Gastrocnemius medialis (tissue), 4 donors: ENCODE measurements at places on chromosomes 5 and 9. TPM values are rescaled to one million over a fixed set of nuclear protein-coding genes. Genes with fewer than 3 reads are reported as not detected.

GRCh38 chr5:76591366-76591765 is 31.8 kb downstream of the F2RL2 start:
- DNase-seq, result no peak

- DNase-seq, result peak; percentile 53
Measured at GRCh38 chr5:6729386-6730310, 16.4 kb downstream of the TENT4A start.

Gene LMNB1
- total RNA-seq, result 4.1 TPM

DNA sequence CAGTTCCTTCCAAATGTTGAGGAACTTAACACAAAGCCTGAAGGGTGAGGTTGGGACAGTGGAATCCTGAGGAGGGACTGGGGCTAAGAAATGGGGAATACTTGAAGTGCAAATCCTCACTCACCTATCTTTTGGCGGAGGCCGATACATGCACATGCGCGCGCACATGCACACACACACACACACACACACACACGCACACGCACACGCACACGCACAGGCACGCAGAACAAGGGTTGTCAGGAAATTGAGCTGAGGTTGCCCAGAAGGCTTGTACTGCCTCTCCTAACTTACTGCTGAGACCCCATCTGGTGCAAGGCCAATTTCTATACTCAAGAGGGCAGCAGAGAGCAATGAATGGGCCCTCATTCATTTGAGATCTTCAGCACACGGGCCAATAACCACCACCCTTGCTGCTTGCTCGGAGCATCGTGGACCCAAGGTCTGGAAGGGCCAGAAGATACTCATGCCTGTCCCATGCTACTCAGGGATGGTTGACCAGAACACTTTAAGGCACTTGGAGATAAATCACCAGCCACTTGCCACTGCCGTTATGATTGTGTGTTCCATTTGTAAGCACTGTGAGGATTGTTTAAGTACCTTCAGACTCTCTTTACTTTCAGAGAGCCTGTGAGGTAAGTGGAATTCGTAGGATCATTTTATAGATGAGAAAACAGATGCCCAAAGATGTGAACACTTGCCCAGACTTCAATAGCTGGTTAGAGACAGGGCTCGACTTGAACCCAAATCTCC is 21.5 kb downstream of the BTF3 start:
- DNase-seq, result peak; percentile 11

Gene RASGEF1C
- total RNA-seq, result not detected

DNA sequence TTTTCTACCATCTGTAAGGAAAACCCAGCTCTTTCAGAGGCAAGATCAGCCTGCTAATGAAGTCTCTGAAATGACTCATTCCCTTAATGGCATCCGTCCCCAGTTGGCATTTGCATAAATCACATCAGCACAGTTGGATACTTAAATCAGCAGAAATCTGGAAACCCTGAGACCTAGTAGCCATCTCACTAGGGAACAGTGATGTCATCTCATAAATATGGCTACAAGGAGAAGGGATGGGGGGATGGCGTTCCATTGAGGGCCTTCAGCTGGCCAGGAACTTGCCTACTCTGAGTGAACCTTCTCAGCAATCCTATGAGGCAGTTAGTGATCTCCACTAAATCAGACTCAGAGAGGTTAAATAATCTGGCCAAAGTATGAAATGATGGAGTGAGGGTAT is 81.8 kb downstream of the CMYA5 start:
- DNase-seq, result no peak

- DNase-seq, result no peak
Measured at GRCh38 chr5:117719413-117719812, 1144.8 kb upstream of the SEMA6A start.

DNA sequence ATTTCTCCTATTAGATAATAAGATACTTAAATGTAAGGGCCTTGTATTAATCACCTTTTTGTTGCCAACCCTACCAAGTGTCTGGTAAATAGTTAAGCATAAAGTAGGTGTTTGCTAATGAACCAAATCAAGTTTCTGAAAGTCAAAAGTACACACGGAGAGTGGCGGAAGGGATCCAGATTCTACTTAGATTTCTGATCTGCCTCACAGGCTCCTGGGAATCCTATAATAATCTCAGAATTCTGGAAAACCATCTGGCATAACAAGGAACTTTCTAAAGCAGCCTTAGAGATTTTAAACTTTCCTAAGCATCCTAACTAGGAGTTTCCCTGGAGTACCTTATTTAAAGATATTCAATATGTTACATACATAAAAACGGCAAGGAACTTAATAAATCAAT is 363.2 kb upstream of the SMC2 start:
- no peak for DNase-seq

Gene PCDHB11
- total RNA-seq, result 0.05 TPM

DNA sequence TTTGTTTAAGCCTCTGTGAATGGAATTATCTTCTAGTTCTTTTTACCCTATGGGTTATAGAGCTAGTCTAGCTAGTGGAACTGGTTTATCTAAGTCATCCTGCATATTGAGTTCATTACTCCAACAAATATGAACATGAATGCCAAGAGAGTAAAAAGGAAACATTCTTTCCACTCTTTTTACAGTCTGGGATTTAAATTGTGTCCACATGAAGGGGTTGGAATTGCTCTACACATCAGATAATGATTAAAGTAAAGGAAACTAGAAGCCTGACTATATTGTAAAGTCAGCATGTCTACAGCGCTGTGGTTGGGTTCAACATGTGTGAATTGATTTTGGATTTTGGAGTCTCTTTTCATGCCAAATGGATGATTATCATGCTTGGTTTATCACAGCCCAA is 173.1 kb downstream of the CCDC171 start:
- DNase-seq, result no peak

DNA sequence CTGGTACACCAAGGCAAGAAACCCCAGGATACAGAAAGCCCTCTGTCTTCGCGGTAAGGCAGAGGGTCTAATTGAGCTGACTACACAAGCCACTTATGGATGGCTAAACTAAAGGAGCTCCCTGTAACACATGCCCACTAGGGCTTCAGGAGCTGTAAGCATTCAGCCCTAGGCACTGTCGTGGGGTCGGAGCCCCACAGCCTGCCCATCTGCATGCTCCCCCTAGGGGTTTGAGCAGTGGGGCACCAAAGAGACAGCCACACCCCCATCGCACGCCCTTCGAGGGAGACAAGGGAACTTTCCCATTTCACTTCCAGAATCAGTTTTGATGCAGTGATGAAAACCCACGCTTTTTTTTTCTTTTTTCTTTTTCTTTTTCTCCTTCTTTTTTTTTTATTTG is 11.0 kb upstream of the MTMR12 start:
- DNase-seq, result no peak

Gene SLC6A7
- not detected for total RNA-seq

DNA sequence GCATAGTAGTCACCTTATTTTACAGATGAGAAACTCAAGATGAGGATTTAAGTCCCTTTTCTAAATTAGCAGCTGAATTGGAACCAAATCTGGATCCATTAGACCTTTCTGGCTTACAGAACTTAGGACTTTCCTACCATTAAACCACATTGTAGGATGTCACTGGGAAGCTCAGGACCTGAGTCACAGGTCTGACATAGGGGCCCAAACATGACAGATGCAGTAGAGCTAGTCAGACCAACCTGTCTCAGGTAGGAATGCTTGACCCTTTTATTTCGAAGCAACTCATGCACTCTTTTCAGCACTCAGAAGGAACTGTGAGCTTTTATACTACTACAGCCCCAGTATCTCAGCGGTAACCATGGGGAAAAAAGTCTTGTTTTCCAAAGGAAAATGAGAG is 2.6 kb downstream of the RAB24 start:
- DNase-seq, result no peak

- peak; percentile 82 for DNase-seq
Measured at GRCh38 chr5:132877938-132878337, 4.5 kb downstream of the LEAP2 start.

- DNase-seq, result no peak
Measured at GRCh38 chr9:80775530-80775929, 913.8 kb downstream of the TLE1 start.

DNA sequence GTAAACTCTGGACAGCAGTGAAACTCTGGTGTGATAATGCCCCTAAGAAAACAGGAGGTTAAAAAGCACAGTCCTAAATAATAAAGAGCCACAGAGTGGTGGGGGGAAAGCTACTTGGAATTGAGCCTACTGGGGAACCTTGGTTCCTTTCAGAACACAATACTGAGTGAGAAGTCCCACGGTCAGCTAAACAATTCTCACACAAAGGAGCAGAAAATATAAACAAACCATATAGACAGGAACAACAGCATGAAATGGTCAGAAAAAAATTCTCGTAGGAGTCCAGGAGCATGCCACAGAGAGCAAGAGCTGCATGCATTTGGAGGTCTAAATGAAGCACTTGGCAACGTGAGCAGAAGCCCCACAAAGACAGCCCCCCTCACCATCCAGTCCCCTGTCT is 56.0 kb downstream of the TEK start:
- DNase-seq, result no peak

Gene FAM153A
- not detected for total RNA-seq

DNA sequence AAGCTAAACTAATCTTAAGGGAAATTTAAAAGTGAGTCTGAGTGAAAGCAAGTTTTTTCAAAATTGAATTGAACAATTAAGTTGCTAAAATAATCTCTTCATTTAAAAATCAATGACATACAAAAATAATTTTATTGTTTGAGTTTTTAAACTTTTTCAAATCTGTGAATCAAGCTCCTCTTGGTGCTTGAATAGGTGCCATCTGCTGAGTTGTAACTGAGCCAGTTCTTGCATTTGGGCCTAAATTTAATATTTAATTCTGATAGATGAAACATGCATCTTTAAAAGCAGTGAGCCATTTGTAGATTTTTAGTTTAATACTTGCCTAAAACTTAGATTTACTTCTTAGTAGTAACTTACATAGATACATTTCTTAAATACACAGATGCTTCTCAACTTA is 31.8 kb downstream of the SPATA31D1 start:
- DNase-seq, result no peak

- no peak for DNase-seq
Measured at GRCh38 chr5:80231243-80231642, 24.6 kb downstream of the SERINC5 start.

GRCh38 chr5:43007911-43008362 is 32.2 kb downstream of the ANXA2R start:
- DNase-seq, result peak; percentile 53

Gene FOXD4L4
- total RNA-seq, result 0.16 TPM

DNA sequence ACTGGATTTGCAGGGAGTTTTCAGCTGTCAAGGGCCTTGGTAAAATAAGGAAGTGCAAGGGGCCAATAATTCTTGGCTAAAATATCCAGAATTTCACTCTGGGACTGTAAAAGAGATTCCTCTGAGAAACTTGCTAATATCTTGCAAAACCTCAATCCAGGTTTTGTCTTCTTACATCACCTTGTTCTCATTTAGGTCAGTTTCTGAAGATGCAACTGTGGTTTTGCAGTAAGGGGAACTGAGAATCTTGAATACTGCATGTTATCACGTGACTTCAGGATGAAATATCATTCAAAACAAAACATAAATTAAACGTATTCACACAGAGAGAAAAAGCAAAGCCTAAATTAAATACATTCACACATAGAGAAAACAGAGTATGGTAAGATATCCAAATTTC is 35.0 kb upstream of the RIC1 start:
- no peak for DNase-seq

Gene LRRC70
- not detected for total RNA-seq

GRCh38 chr5:160792281-160792680 is 59.7 kb downstream of the ATP10B start:
- DNase-seq, result no peak

DNA sequence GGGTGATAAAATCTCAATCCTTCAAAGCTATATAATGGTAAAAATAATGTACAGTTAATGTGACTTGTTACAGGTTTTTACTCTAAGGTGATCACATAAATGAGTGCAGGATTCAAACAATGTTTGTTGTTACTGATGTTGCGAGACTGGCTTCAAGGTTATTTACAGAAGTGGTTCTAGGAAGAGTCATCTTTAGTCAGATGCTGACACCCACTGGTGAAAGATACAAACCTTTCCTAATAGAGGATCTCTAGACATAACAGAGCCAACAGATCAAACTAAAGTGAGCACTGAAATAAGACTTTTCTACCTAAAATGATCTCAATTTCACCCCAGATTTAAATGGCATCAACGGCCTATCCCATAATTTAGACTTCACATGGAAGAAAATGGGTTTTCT is 20.2 kb downstream of the ARSB start:
- no peak for DNase-seq

Gene RASGRF2
- total RNA-seq, result 3.6 TPM

GRCh38 chr9:112299514-112299913 is 33.9 kb downstream of the PTBP3 start:
- no peak for DNase-seq

Gene SPATA31E1
- not detected for total RNA-seq

Gene ANKRD18A
- not detected for total RNA-seq

DNA sequence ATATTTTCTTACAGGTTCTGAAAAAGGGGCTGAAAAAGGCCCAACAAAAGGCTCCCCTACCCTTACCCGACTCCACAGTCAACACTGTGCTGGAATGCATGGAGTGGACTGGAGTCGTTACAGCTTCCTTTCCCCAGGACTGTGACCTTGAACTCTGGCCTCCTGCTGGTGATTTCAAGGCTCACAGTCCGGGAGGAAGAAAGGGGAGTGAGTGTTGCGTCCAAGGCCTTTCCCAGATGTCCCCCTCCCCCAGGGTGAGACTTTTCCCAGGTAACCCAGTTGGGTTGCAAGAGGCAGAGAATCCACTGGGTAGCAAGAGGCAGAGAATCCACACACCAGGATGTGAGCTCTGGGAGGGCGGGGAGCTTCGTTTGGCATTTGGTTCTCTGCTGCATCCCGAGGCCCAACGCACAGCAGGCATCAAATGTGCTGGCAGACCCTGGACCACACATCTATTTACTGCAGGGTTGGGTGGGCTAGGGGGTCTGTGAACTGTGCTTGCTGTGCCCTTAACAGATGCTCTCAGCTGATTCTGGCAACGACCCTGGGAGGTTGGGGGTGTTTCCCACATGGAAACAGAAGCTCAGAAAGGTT is 37.5 kb downstream of the FABP6 start:
- no peak for DNase-seq
